ENCODE measurements at places on chromosomes 11 and 22.
A peak's percentile ranks its signal among the peaks of the same experiment; 100 is the strongest.

- DNase-seq = no peak
Observed at GRCh38 chr11:110065189-110065588, 28.0 kb upstream of the ZC3H12C start.

- DNase-seq = no peak
Observed at GRCh38 chr11:8386134-8386864, 122.6 kb upstream of the LMO1 start.

GRCh38 chr11:2991452-2992233, 486 bp downstream of the NAP1L4 start:
- DNase-seq = peak; percentile 38

- DNase-seq = no peak
Observed at GRCh38 chr11:47994417-47994816, 14.1 kb downstream of the PTPRJ start.

- DNase-seq = no peak
Observed at GRCh38 chr11:44716256-44716655, 10.5 kb upstream of the TSPAN18 start.

GRCh38 chr11:11979488-11980117, 28.8 kb downstream of the DKK3 start:
- DNase-seq = no peak

GRCh38 chr11:98600103-98600502, 420.6 kb upstream of the CNTN5 start:
- no peak for DNase-seq

DNA sequence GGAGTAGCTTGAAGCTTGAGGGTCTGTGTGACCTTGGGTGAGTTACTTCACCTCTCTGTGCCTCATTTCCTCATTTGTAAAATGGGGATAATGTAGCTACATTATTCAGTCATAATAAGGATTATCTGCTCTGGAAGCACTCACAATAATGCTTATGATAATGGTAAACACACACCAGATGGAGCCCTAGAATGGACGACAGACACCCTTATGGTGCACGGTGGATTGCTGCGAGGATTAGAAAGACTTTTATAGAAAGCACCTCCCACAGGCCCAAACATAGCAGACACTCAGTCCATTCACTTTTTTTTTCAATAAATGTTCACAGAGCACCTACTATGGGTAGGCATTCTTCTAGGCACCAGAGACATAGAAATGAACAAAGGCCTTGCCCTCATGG, 53.8 kb downstream of the LARGE1 start:
- DNase-seq = no peak

DNA sequence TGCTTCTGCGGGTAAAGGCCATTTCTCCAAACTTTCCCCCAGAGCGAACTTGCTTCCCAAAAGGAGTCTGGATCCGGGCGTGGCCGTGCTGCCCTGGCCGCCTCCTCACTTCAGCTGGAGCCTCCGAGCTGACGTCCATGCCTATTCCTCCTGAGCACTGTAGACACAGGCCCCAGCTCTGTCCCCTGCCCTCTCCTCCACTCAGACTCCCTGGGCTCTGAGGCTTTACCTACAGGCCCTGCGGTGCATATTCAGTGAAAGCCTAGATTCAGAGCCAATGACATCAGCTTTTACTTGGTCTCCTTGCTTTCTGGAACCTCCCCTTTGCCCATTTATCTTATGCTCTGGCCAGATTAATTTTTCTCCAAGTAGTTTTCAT, 9.7 kb downstream of the LRP5 start:
- DNase-seq = no peak

- DNase-seq = no peak
Observed at GRCh38 chr11:119739975-119740374, 11.0 kb upstream of the NECTIN1 start.

GRCh38 chr11:62145261-62145871, 21.6 kb downstream of the INCENP start:
- no peak for DNase-seq

GRCh38 chr11:64608046-64608445, 17.0 kb downstream of the SLC22A12 start:
- no peak for DNase-seq

DNA sequence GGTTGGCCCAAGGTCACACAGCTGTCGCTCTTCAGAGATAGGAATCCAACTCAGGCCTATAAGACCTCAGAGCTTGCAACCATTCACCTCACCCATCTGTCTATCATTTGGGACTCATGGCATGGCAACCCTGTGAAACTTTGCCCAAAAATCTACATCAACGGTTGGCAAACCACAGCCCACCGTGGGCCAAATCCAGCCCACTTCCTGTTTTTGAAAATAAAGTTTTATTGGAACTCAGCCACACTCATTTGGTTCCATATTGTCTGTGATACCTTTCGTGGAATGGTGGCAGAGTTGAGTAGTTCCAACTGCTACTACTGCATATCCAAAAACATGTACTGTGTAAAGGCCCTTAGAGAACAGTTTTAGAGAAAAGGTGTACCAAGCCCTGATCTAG, 307.8 kb downstream of the MN1 start:
- DNase-seq = no peak

GRCh38 chr11:118984825-118985224, 13.1 kb upstream of the CENATAC start:
- DNase-seq = no peak

- DNase-seq = peak; percentile 24
Observed at GRCh38 chr11:10641177-10641911, 52.2 kb downstream of the IRAG1 start.

- no peak for DNase-seq
Observed at GRCh38 chr22:23904573-23905254, 10.5 kb downstream of the MIF start.

GRCh38 chr11:26992031-26992541, 1.8 kb upstream of the FIBIN start:
- DNase-seq = no peak

GRCh38 chr11:88508759-88509581, 171.4 kb upstream of the CTSC start:
- DNase-seq = no peak

DNA sequence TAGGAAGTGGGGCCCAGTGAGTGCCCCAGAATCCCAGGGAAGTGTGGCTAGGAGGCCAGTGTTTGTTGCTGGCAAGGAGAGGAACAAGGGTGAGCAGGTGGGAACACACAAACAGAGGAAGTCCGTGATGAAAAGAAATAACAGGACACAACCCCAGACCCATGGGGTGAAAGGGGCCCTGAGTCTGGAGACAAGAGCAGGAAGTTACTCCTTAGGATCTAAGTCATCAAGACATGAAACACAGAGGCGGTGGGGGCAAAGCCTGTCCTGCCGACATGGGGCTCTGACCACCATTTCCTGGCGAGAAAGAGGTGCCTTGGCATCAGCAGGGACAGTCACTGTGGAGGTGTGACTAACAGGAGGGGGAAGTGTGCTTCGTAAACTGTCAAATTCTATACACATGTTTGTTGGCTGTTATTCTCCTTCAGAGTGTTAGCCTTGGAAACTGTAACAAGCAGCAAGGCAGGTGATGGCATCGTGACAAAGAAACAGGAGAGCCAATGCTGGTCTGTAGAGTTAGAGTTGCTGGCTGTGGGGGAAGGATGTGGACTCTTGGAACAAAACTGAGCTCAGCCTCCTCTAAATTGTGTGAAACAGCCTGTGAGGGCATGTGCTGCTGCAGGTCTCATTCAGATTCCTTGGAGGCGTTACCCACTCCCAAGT, 21.7 kb downstream of the CHST1 start:
- no peak for DNase-seq

All from AML-193 (cell line).